CD4-positive, alpha-beta T cell treated with Interleukin-10 for 1 hour (primary cell): ENCODE measurements at places on chromosomes 3 and 15.

DNA sequence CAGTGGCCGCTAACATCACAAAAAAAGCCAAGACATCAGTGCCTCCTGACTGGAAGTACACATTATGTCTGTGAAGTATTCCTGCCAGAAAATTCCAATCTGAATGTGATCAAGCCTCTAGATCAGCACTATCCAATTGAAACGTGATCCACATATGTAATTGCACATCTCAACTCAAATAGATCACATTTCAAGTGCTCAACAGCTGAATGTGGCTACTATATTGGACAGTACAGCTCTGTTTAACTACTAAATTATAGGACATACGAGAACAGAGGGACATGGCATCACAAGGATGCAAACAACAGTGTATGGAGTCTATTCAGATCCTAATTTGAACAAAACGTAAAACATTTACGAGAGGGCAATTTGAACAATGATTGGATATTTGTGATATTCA, 542 bp upstream of the UBAP1L start:
- DNase-seq, result no peak

DNA sequence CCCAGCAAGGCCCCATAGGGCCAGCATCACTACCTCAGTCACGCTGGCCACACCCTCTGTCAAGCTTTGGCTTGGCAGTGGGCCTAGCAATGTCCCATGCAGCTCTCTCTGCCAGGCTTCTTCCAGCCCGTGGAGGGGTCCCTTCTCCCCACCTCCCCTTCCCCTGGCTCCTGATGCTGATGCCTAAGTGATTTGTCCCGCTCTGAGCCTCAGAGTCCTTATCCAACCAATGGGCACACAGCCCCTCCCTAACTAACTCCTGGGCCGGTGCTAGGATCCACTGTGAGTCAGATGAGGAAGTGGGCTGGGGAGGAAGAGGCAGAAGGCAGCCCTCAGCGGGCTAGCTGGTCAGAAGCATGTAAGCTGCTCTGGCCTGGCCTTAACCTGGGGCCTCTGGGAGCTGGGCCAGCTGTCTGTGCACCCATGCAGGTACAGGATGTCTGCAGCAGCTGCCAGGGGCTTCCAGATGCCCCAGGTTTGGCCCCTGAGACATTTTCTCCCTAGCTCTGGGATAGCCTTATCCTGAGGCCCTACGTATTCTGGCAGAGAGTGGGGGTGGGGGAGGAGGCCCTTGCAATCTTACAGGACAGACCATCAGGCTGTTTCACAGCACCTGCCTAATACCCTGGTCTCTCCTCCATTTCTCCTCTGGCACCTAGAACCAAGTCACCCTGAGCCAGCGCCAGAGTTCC, 740 bp upstream of the ZBTB47 start:
- no peak for DNase-seq

DNA sequence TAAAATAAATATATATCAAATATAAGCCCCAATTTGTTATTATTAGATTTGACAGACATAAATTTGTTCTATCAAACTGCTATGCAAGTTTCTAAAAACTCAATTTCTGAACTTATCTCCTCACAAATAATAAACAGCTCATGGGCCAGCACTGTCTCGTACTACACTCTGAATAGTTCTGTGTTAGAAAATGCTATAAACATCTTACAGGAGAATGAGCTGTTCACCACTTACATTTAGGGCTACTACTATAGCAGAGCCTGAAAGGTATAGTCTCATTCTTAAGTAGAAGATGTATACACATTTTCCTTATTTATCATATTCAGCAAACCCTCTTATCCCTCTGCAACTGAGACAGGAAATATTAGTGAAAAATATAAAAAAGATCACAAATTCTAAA, 12.6 kb downstream of the SLC12A6 start:
- no peak for DNase-seq

DNA sequence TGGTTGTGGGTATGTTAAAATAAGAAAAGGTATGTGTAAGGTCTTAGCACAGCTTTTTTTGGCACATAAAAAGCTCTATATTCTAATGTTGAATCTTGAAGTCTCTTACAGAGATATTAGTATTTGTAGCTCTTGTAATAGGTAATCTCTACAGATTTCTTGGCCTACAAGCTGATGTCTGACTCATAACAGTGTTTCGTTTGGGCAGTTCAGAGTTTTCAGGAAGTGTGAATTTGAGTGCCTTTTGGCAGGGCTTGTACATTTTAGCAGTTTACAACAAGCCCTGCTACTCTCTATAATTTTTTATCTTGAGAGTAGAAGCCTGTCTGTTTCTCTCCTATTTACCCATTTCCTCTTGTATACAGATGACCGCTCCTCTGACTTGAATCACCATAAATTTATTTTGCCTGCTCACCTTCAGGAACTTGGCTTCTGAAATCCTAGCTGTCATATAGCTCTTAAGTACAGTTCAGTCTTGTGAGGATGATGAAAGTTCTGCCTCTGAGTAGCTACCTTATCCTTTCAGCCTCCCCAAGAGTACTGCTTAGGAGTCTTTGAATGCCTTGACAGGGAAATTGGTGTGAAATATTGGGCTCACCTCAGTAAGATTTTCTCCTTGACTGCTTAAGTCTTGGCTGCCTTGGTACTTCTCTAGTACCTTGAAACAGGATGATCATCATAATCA, 419.9 kb upstream of the RARB start:
- no peak for DNase-seq

DNA sequence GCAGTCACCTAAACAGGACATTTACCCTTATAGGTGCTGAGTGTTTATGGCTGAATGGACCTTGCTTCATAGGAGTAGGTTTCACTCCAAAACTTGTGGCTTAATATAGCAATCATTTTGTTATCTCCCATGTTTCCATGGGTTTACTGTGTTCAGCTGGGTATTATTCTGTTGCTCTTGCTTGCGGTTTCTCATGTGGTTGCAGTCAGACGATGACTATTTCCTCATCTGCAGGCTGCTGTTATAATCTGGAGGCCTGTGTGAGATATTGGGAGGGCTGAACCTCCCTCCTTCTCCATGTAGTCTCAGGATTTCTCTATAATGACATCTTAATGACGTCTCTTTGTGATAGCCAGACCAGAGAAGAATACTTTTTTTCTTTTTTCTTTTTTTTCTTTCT, 98.1 kb downstream of the ZPLD1 start:
- peak; percentile 9 for DNase-seq

DNA sequence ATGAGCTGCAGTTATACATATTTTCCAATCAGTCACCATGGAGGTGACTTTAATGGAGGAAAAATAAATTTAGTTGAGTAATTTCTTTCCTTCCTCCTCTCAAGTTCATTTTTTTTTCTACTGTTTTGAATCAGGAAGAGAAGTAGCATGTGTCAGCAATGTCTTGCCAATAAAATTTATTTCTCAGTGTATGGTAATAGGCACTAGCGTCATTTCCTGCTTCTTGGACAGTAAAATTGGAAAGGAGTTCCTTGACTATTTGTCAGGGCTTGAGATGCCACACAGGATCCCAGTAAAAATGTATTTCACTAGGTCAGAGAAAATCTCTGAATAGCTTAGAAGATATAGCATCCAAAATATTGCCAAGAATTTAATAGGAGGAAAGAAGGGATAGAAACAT, 605.9 kb downstream of the ROBO1 start:
- no peak for DNase-seq

- DNase-seq, result no peak
Measured at GRCh38 chr3:52248165-52248541, 2.6 kb downstream of the PPM1M start.

DNA sequence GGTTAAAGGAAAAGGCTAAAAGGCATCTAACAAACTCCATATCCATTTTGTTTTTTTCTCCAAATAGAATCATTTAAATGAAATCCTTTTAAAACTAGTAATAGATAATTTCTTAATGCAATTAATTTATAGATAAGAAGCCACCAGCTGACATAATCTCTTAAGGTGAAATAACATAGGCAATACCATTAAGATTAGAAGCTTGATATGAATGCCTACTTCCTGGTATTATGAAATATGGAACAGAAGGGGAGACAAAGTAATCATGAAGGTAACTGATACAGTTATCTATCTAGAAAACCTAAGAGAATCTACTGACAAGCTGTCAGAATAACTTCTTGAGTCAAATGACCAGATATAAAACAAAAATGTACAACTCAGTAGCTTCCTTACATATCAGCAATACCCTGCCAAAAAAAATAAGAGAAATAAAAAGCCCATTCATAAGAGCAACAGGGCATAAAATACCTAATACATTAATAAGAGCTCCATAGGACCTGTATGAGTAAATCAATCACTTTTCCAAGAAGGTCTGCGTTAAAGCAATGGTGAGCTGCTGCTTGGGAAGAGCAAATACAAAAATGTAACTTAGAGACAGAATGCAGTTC, 10.7 kb downstream of the EHD4 start:
- DNase-seq, result no peak

DNA sequence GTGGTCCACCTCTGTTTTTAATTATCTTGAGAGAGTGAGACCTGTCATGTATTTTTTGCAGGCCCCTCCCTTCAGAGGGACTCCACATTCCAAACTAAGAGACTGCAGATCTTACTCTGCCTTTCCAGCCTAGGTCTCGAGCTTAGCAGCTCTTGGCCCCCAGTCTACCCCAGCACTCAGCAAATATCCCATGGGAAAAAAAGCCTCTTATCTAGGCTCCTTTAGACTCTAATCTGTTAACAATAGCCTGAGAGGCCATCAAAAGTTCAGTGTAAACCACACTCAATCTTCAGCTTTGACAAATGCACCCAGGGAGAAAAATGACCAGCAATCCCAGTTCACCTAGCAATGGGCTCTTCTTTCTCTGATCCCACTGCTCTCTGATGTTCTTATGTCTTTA, 8.6 kb upstream of the BLM start:
- DNase-seq, result no peak
